ENCODE measurements at places on chromosomes 6 and 20. TPM values are rescaled to one million over a fixed set of nuclear protein-coding genes. Genes with fewer than 3 reads are reported as not detected.
A peak's percentile ranks its signal among the peaks of the same experiment; 100 is the strongest.

AVP gene
- not detected for total RNA-seq

EPB41L1 gene
- total RNA-seq, result 33.1 TPM

CTAGE9 gene
- total RNA-seq, result not detected

HLA-DQB1 gene
- 5.7 TPM for total RNA-seq

RBM38 gene
- total RNA-seq, result 80.5 TPM

GRCh38 chr20:33211817-33212424 is 5.2 kb upstream of the BPIFA3 start:
- DNase-seq, result peak; percentile 93

GRCh38 chr6:135088281-135088680 is 33.7 kb upstream of the HBS1L start:
- DNase-seq, result no peak

DNA sequence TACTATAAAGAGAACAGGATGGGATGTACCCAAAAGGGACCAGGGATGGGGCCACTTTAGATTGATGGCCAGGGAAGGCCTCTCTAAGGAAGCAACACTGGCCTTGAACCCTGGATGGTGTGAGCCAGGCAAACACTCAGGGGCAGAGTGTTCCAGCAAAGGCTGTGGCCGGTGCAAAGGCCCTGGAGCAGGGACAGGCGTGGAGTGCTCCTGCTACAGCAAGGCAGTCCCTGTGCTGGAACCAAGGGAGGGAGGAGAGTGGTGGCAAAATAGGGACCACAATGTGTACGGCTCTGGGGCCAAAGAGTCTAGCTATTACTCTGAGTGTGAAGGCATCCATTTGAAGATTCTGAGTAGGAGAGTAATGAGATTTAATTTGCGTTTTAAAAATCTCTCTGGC is 131.6 kb downstream of the BMP7 start:
- DNase-seq, result no peak

GRCh38 chr6:130778946-130779657 is 48.1 kb upstream of the SMLR1 start:
- DNase-seq, result no peak

GRCh38 chr20:42074944-42075343 is 456.8 kb upstream of the CHD6 start:
- DNase-seq, result no peak

DNA sequence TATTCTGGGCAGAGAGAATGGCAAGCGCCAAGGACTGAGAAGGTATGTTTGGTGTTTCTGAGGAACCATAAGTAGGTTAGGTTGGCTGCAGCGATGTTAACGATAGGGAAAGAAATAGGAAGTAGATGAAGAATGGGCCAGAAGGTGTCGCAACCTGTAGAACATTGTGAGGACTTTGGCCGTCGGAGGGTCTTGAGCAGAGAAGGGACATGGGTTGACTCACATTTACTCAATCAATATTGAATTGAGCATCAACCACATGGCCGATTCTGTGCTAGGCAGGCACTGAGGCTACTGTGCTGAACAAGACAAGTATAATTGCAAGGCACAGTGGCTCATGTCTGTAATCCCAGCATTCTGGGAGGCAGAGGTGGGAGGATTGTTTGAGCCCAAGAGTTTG is 26.8 kb upstream of the RPN2 start:
- no peak for DNase-seq

DNA sequence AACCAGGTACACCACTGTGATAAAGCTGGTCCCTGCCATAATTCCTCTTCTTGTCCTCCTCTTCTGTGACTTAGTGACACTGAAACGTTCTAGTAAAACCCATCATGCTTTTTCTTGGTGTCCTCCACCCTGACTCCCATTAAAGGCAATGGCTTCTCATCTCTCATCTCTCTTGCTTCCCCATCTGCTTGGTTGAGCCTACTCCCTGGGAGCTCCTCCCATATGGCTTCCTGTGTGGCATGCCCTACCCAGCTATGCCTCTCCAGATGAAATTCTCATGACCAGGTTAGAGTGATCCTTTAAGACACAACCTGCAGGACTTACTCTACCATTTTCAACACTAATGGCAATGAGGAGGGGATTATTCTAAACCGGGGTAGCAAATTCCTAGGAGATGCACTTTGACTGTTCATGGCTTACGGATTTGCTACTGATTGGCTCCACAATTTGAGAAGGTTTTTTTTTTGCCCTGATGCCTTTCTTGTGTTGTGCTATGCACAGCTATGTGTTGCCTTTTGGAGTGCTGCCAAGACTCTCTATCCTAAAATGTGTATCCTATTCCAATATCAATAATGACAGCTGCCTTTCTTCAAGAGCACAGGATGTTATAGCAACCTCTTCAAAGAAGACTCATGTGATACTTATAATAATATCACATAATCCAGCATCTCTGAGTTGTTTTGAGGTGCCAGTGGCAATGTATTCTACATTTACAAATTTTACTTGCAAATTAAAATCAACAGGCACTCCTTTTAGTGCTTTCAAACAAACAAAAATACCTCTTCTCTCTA is 6.1 kb downstream of the SIRPG start:
- no peak for DNase-seq

DNA sequence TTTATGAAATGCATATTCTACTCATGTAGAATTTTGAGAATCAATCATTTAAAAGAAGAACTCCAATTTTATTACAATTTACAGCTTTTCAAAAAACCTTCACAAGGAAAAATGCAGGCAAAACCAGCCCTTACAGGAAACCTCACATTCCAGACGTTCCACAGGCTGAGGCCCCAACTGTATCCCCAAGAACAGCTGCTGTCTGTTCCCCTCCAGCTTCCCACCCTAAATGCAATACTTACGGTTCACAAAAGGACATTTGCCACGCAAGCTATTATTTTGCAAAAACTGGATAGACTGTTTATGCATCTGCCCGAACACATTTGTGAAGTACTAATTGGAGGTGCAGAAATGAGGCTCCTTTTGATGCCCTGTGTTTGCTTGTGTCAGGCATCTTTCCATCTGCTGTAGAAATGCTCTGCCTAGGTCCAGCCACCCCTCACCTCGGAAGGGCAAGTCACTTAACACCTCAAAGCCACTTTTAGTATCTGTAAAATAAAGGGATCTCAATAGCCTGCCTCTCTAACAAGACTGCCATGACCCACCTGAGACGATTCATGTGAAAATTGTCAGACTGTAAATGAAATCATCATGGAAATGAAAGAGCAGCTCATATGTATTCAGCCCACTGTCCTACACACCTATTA is 26.5 kb downstream of the PDE10A start:
- DNase-seq, result peak; percentile 85

DNA sequence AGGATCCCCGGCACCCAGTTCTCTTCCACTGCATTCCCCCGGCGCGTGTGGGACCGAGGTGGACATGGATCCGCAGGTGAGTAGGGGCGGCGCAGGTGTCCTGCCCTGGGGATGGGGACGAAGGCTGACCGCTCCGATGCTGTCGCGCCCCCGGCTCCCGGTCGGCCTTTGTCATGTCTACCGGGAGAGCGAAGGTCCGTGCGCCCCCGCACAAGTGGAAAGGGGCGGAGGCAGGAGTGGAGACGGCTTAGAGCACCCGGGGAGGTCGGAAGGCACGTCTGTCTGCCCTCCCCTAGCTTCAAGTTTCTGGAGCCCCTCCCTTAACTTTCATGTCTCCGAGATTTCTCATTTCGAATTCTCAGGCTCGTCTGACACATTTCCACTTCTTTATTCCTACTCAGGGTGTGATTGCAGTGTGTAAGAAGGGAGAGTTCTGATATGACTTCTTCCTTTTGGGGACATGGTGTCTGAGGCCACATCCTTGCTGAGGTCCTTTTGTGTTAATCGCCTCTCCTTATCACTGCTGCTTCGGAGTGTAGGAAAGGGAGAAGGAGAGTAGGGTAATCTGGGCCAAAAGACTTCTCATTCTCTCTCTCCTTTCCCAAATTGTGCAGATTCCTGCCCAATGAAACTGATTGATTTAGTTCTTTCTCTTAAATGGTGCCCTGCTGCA is 435 bp downstream of the KIFC1 start:
- peak; percentile 21 for DNase-seq

- DNase-seq, result no peak
Observed at GRCh38 chr20:32387252-32387651, 29.1 kb downstream of the ASXL1 start.

DNA sequence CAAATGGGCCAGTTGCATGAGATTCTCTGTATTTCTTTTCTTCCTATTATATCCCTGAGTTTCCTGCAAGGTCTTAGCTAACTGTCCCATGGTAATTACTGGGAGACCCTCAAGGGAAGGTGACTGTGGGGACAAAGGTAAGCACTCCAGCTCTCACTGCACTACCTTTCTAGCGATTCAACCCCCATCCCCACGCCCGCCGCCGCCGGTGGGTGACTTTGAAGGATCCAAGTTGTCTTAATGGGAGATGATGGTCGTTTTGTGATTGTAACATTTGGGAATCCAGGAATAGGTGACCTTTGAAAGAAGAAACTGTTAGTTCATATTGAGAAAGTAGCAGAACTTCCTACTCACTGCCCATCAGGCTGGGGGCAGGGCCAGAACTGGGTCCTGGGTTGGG is 265.5 kb downstream of the LRFN2 start:
- DNase-seq, result no peak
